Fibroblast of skin of scalp (primary cell): ENCODE measurements at places on chromosomes 1 and 21.

DNA sequence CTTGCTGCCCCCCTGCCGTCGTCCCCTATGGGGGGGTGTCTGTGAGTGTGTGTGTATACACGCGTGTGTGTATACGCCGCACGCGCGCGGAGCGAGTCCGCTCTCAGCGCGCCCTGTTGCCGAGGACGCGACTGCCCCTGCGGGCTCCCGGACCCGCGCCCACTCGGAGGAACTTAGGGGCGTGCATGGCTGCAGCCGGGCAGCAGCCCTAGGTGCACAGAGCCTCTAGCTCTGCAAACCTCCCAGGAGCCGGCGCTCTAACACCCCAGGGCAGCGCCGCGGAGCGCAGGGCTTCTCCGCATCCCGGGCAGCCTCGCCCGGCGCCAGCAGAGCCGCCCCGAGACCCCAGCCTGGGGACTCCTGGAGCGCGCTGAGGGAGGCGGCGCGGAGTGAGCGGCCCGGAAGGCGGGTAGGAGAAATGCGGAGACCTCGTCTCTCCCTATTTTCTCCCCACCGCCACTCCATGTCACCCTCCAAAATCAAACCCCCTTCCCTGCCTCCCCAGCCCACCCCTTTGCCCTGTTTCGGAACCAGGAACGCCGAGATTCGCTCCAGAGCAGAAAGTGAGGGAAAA lies 574 bp downstream of the ITPKB start:
- peak; percentile 39 for DNase-seq

DNA sequence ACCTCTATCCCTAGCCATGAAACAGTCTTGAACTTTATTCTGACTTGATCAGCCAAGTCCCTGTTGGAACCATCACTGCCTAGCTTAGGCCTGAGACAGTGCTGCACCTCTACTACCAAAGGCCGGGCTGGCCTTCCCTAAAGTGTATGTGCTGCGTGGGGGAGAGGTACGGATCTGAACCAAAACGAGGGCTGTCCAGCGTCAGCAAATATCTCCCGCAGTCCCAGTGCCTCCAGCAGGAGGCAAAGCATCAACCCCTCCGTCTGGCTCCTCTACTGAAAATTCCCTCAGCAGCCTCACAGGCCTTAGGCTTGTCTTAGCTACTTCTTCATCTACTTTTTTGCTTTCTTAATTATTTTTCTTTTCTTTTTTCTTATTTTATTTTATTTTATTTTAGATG lies 33.3 kb upstream of the KIF26B start:
- DNase-seq, result no peak

- no peak for DNase-seq
Observed at GRCh38 chr1:184297244-184297750, 89.5 kb upstream of the C1orf21 start.

GRCh38 chr1:186326009-186326408 lies 49.0 kb downstream of the TPR start:
- no peak for DNase-seq

- DNase-seq, result no peak
Observed at GRCh38 chr1:58902830-58903513, 119.1 kb upstream of the JUN start.

- DNase-seq, result no peak
Observed at GRCh38 chr21:46248422-46248782, 19.8 kb upstream of the LSS start.

- no peak for DNase-seq
Observed at GRCh38 chr1:22530715-22531114, 32.6 kb upstream of the EPHA8 start.

DNA sequence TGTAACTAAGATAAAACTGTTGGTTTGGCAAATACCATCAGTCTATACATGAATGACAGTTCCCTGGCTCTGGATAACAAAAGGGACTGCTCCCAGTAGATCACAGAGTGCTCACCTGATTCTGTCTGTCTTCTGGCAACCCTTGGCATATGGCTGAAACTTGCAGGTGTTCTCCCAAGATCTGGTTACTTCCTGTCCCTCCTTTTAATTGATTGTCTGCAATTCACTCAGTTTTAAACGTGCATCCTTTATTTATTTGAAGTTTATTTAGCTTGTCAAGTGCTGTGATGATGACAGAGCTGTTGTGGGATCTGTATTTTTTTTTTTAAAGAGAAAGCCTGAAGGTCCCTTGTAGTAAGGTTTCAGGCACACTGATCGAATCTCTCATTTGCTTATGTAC lies 3.4 kb downstream of the KCNA3 start:
- no peak for DNase-seq

DNA sequence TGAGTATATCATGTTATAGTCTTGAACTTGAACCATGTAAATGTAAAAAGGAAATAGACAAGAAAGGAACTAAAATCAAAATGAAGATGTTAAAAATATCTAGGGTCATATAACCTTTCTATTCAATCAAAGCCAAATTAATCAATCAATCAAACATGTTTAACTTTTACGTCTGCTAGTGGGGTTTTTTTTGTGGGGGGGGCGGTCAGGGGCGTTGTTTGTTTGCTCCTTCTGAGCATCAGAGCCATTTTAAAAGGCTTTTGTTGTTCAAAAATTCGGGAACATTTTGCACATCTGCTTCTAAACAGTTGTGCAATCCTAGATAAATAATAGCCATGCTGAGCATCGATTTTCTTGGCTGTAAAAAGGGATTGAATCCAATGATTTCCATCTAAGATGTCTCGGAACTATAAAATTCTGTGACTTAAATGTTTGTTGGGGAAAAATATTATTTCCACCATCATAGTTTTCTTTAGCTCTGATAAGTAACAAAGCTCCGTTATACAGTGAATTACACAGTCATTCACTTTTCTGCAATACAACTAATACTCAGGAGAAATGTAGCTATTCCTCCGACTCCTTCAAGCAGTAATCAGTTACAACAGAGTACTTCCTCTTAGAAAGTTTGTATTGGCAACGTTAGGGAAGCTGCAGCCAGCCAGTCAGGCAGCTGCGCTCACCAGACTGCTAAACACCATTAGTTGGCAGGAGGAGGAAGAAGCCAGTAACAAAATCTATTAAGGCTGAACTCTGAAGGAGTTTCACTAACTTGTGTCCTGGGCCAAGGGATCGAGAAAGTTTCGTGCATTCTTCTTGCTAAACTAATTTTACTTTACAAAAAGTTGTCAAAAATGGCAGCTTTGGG lies 2.2 kb downstream of the SPATA6 start:
- peak; percentile 49 for DNase-seq

- DNase-seq, result no peak
Observed at GRCh38 chr1:10475510-10475909, 760 bp downstream of the PEX14 start.

GRCh38 chr1:226577401-226578180 lies 29.0 kb downstream of the STUM start:
- no peak for DNase-seq

GRCh38 chr1:89429062-89429461 lies 65.2 kb downstream of the GBP6 start:
- DNase-seq, result no peak

- DNase-seq, result no peak
Observed at GRCh38 chr1:98849969-98850636, 154.6 kb downstream of the PLPPR5 start.

GRCh38 chr21:38664315-38664714 lies 141.4 kb upstream of the ETS2 start:
- DNase-seq, result no peak

GRCh38 chr1:117681093-117681900 lies 75.4 kb downstream of the TENT5C start:
- no peak for DNase-seq

- no peak for DNase-seq
Observed at GRCh38 chr1:107250169-107250568, 109.3 kb downstream of the NTNG1 start.

DNA sequence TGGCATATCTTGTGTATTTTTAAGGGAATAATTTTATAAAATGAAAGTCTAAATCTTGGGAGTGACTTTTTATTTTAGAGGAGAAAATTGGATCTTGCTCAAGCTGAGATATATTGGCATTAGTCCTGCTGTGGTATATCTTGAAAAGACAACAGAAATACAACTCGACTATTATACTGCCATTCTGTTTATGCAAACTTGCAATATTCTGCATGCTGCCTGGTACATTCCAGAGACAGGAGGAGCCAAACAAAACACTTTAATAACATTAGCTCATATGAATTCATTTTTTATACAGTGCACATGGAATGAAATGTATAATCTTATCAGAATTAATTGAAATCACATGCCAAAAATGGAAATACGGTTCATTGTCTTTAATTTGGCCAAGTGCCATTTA lies 176.0 kb upstream of the NRIP1 start:
- DNase-seq, result no peak

GRCh38 chr21:42790520-42791065 lies 88.7 kb downstream of the WDR4 start:
- no peak for DNase-seq

GRCh38 chr21:45039317-45040156 lies 34.8 kb upstream of the ADARB1 start:
- no peak for DNase-seq

DNA sequence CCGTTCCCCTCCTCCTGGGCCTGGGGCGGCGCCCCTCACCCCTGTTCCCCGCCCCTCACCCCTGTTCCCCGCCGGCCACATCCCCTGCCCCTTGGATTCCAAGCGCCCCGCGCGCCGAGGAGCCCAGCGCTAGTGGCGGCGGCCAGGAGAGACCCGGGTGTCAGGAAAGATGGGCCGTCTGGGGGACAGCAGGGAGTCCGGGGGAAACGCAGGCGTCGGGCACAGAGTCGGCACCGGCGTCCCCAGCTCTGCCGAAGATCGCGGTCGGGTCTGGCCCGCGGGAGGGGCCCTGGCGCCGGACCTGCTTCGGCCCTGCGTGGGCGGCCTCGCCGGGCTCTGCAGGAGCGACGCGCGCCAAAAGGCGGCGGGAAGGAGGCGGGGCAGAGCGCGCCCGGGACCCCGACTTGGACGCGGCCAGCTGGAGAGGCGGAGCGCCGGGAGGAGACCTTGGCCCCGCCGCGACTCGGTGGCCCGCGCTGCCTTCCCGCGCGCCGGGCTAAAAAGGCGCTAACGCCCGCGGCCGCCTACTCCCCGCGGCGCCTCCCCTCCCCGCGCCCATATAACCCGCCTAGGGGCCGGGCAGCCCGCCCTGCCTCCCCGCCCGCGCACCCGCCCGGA lies at the start of gene TP73:
Gene TP73, plus strand, starts transcription at position 587 of the 618 bp plus-strand sequence. CDS start 29,850 bp downstream, outside the sequence.
- DNase-seq, result no peak

GRCh38 chr1:36669262-36669661 lies 186.5 kb upstream of the CSF3R start:
- no peak for DNase-seq

GRCh38 chr1:208569181-208569580 lies 325.0 kb upstream of the PLXNA2 start:
- no peak for DNase-seq

GRCh38 chr1:100556925-100557605 lies 19.1 kb downstream of the GPR88 start:
- no peak for DNase-seq

DNA sequence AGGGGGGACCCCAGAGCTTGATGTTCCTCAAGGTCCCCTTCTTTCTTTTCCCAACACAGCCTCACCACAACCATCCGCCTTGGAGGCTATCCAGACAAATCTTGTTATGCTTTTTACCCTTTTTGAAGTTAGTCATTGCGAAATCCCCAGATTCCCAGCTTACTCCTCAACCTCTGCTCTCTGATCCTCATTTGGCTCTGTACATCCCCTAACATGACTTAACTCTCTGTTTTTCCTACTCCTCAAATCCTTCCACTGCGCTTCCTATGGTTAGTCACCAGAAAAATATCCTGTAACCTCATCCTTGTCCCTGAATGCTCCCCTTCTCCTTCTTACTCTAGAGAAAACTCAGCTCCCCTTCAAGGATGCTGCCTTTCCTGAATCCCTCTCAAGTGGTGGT lies 189.1 kb upstream of the POU3F1 start:
- peak; percentile 95 for DNase-seq

DNA sequence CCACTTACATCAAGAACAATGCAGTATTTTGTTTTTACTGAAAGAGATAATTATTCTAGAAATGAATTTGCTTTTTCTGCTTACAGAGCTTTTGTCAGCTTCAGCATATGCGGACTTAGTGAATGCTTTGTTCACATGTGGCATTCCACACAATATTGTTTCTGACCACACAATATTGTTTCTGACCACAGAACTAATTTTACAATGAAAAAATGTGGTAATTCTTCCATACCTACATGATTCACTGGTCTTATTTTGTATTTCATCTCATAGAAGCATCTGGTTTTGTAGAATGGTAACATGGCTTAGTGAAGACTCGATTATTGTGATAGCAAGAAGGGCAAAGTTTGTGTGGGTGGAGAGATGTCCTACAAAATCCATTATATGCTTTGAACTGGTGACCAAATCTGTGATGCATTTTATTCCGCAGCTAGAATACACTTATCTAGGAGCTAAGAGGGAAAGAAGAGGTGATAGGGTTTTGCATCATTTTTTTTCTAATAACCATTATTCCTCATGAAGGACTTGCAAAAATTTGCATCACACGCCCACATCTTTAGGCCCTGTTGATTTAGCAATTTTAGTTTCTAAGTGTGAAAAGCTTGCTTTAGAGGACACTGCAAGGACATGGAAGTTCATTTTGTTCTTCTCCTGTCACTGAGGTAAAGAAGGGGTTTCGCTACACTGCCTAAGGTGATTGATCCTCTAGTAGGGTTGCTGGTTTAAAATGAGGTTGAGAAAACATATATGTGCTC lies 75.3 kb downstream of the HLX start:
- peak; percentile 29 for DNase-seq

- peak; percentile 58 for DNase-seq
Observed at GRCh38 chr1:17438318-17439249, 893 bp downstream of the RCC2 start.

- DNase-seq, result peak; percentile 40
Observed at GRCh38 chr1:30713311-30713710, 10.1 kb downstream of the MATN1 start.

DNA sequence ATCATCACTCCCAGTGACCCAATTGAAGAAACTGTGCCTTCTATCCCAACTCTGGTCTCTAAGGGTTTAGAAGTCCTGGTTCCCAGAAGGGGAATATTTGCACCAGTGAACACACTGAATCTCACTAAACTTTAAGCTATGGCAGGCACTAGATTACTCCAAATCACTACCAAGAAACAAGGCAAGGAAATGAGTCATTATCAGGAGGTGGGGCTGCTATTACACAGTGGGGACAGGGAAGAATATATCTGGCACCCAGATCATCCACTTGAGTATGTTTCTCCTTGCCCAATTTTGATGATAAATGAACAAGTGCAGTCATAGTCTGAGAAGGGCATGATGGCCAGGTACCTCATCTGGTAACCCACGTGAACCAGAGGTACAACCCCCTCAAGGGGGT lies 7.0 kb downstream of the MRPL9 start:
- no peak for DNase-seq

DNA sequence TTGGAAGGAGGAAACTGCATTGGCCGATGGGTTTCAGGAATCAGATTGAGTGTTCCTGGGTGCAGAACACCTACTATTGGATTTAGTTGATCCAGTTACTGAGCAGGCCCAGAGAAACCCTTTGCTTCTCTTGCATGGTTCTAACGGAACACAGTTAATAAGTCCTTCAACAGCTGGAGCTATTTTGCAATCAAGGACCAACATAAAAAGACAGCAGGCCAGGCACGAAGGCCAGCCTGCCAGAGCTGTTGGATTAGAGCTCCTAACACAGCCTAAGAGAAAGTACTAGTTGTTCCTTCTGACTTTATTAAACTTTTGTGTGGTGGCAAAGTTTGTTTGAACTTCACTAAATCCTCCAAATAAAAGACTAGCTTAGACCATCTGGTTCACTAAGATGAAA lies 148.0 kb upstream of the LMO4 start:
- no peak for DNase-seq

GRCh38 chr1:184625271-184625670 lies 129.4 kb downstream of the EDEM3 start:
- no peak for DNase-seq
